ENCODE measurements at places on chromosomes 7 and 10. TPM values are rescaled to one million over a fixed set of nuclear protein-coding genes. Genes with fewer than 3 reads are reported as not detected.

Gene NRCAM
- total RNA-seq = 1.0 TPM

Gene HOXA5
- total RNA-seq = not detected

Gene OGDHL
- total RNA-seq = 0.73 TPM

Gene CELF2
- total RNA-seq = 102 TPM

Gene AGMO
- not detected for total RNA-seq
